Daoy (cell line): ENCODE measurements at places on chromosomes 5 and 9. TPM values are rescaled to one million over a fixed set of nuclear protein-coding genes. Genes with fewer than 3 reads are reported as not detected.

DNA sequence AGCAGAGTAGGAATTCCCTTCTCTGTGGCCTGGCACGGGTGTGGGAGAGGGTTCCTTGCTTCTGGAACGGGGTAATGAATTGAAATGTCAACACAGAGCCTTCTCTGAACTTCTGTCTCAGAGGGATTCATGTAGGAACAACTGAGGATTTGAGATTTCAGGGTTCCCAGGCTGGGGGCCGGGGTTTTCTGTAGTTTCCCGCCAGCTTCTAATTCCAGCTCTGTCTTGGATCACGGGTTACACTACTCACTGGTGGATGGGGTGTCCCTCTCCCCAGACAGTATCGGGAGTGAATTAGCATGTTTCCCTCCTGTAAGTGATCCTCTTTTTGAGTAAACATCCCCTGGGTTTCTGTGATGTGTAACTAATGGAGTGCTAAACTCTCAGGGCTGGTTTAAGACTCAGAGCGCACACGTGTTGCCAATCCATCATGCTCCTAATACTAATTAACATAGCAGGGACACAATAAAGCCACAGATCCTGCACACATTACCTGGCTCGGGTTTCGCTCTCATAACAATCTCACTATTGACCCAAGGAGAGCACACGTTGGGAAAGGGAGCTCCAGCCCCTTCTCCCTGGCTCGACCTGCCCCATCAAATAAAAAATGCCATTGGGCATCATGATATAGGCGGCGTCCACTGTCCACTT, 18.1 kb upstream of the DMRT2 start:
- no peak for DNase-seq

GRCh38 chr5:14250084-14250695, 107.0 kb downstream of the TRIO start:
- peak; percentile 68 for DNase-seq

- peak; percentile 54 for DNase-seq
Measured at GRCh38 chr9:32703635-32704034, 68.2 kb upstream of the TAF1L start.

GRCh38 chr9:121950441-121950840, 142.7 kb downstream of the TTLL11 start:
- DNase-seq = no peak

DNA sequence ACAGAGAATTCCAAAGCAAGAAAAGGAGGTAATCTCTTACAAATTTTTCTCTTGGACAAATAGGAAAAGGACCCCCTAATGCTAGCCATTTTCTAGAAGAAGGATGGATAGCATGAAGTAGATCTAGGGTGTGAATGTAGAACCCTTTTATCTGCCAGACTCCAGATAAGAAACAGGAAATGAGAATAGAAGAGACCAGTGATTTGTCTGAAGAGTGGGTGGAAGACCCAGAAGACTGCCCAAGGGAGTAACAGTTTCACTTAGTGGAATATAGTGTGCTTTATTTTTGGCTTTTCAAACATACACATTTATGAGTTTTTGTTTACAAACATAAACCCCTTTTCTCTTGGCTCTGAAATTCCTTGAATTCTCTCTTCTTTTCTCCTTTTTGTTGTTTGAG, 25.0 kb downstream of the ECM2 start:
- DNase-seq = no peak

GRCh38 chr5:173795601-173796000, 92.5 kb upstream of the CPEB4 start:
- no peak for DNase-seq

- no peak for DNase-seq
Measured at GRCh38 chr5:157914151-157914788, 55.3 kb upstream of the CLINT1 start.

DNA sequence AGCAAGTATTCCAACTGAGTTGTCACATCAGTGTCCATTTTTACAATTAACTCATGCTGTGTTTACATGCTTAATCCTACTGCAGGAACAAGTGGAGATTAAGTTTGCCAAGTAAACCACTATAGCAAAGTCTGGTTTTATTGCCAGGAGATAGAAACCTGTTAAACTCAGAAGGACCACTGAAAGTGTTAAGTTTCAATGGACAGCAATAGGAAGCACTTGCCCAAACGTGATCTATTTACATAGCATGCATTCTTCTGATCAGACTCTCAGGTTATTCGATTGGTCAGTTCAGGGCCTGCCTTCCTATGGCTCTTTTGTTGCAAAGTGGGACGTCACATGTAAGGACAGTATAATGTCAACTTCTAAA, 28.0 kb upstream of the IFNK start:
- no peak for DNase-seq

- no peak for DNase-seq
Measured at GRCh38 chr9:737400-738120, 103.9 kb upstream of the DMRT1 start.

GRCh38 chr9:2128618-2129017, 113.5 kb downstream of the SMARCA2 start:
- no peak for DNase-seq

GRCh38 chr5:50969151-50970031, 303.0 kb downstream of the PARP8 start:
- DNase-seq = peak; percentile 13

DNA sequence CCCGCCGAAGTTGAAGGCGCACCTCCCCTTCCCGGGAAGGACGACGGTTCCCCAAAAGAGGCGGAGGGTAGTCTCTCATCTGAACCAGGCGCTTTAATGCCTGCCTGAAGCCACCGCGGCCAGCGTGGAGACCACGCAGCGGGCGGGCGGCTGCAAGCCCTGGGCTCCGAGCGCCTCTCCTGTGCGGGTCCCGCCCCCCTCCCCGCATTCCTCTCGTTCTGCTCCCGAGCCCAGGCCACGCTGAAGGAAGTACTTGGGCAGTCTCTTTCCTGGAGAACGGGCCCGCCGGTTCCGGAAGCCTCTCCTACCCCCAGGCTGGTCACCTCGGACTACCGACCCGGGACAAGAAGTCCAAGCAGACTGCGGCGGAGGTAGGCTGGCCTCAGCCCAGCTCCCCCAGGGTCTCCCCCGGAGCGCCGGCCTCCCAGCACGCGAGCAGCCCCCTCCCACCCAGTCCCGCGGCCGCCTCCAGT, 571 bp downstream of the PPIC start:
- DNase-seq = peak; percentile 70

GRCh38 chr9:134945509-134946275, 28.0 kb upstream of the FCN1 start:
- no peak for DNase-seq

DNA sequence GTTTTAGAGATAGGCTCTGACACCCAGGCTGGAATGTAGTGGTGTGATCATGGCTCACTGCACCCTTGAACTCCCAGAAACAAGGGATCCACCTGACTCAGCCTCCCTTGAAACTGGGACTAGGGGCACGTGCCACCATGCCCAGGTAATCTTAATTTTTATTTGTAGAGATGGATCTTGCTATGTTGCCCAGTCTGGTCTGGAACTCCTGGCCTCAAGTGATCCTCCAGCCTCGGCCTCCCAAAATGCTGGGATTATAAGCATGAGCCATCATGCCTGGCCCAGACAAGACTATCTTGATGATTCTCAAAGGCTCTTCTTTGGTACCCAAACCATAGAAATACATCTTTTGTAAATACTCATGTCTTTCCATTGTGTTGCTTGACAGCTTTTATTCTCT, 10.8 kb downstream of the OSMR start:
- no peak for DNase-seq

GRCh38 chr9:31799953-31800609, 584.4 kb upstream of the ACO1 start:
- DNase-seq = no peak

- DNase-seq = peak; percentile 59
Measured at GRCh38 chr5:148825716-148826052, 727 bp upstream of the ADRB2 start.

DNA sequence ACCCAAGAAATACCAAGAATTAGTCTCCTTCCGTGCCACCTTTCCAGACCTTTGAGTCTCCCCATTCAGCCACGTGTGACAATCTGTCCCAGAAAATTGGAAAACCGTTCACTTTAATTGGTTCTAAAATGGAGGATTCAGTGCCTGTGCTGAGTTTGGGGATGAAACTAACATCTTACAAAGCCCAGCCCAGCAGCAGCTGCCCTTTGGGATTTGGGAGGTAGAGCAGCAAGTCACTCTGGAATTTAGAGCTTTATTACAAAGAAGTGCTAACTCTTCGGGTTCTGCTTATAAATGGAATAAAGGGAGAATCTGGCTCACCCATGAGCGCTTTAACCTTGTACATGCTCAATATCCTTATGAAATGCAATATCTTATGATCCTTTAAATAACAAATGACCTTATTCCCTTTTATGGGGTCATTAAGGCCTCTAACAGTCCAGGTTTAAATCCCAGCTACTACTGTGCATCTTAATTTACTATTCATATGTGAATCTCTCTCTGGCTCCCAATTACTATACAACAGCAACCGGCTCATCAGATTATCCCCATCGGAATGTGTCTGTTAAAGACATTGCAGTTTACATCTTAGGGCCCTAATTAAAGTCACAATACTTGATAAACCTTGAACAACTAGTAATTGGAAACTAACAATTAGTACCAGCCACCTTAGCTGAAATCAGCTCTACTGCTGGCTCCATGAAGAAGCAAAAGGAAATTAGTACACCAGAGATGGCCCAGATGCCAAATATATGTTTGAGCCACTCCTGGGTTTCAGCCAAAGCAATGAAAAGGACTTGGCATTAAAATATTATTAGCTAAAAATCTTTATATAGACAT, 271.8 kb upstream of the SMARCA2 start:
- DNase-seq = no peak

Gene USP20
- total RNA-seq = 5.5 and 9.1 TPM in 2 replicates

Gene SH2D3C
- total RNA-seq = not detected in 2 replicates

Gene NMUR2
- total RNA-seq = 0.30 TPM in 1 of 2 replicates, not detected in the other

Gene THG1L
- 20.9 and 21.7 TPM in 2 replicates for total RNA-seq

Gene MEIKIN
- not detected in 2 replicates for total RNA-seq

Gene PARP8
- 9.5 and 11.5 TPM in 2 replicates for total RNA-seq

Gene ABCA1
- total RNA-seq = 0.74 and 0.83 TPM in 2 replicates

Gene NUTM2G
- total RNA-seq = under 0.01 TPM in 1 of 2 replicates, not detected in the other

Gene PDGFRB
- 8.6 and 9.4 TPM in 2 replicates for total RNA-seq
